ENCODE measurements at places on chromosomes 2 and 18. TPM values are rescaled to one million over a fixed set of nuclear protein-coding genes. Genes with fewer than 3 reads are reported as not detected.

The UGT1A8 gene
- not detected for total RNA-seq

The ASIC4 gene
- 0.54 TPM for total RNA-seq

The KIAA2012 gene
- total RNA-seq: 0.62 TPM

The MOGAT1 gene
- total RNA-seq: not detected

GRCh38 chr18:44452346-44452745 is 228.3 kb upstream of the SETBP1 start:
- no peak for DNase-seq

The C18orf54 gene
- 31.9 TPM for total RNA-seq

DNA sequence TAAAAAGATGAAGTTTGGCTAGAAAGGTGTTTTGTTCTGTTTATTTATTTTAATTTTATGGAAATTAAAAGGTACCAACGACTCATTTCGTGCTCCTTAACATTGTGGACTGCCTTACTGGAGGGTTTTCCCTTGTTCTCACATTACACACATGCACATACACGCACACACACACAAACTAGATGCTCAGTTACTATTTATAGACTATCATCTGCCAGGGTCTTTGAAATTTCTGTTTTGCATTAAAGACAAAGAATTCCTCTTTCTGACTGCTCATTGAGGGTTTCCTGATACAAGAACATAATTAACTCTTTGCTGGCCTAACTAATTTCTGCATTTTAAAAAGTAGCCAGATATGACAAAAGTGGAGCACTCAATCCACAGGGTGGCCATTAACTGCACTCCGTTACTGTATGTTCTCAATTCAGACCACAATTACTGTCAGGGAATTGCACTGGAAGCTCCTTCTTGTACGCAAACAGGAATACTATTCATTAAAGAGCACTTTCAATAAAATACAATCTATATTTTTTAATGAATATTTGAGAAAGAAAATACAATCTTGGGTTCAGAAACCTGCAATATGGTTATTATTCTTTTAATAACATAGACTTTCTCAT is 366.9 kb upstream of the GALNT5 start:
- no peak for DNase-seq

DNA sequence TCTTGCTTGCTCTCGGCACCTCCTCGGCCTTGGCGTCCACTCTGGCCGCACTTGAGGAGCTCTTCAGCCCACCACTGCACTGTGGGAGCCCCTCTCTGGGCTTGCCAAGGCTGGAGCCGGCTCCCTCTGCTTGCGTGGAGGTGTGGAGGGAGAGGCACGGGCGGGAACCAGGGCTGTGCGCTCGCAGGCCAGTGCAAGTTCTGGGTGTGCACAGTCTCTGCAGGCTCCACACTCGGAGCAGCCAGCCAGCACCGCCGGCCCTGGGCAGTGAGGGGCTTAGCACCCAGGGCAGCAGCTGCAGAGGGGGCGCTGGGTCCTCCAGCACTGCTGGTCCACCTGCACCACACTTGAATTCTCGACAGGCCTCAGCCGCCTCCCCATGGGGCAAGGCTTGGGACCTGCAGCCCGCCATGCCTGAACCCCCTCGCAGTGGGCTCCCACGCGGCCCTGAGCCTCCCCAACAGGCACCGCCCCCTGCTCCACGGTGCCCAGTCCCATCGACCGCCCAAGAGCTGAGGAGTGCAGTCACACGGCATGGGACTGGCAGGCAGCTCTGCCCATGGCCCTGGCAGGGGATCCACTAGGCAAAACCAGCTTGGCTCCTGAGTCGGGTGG is 411.2 kb upstream of the CHAC2 start:
- peak; percentile 49 for DNase-seq

DNA sequence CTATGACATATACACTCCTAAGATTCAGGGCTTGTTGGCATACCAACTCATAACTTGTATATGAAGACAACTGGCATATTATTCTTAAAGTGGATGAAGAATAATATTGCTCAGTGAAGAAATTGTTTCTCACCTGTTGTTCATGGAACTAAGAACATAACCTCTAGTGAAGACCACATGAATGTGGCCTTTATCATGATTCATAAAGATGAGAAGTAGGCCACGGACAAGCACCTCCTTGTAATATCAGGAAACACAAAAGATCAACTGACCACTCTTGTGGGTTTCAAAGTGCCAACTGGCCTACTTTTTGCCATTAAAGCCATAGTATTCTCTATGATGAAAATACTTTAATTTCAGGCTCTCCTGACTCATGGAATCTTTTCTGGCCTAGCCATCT is 407.4 kb downstream of the GRB14 start:
- no peak for DNase-seq

DNA sequence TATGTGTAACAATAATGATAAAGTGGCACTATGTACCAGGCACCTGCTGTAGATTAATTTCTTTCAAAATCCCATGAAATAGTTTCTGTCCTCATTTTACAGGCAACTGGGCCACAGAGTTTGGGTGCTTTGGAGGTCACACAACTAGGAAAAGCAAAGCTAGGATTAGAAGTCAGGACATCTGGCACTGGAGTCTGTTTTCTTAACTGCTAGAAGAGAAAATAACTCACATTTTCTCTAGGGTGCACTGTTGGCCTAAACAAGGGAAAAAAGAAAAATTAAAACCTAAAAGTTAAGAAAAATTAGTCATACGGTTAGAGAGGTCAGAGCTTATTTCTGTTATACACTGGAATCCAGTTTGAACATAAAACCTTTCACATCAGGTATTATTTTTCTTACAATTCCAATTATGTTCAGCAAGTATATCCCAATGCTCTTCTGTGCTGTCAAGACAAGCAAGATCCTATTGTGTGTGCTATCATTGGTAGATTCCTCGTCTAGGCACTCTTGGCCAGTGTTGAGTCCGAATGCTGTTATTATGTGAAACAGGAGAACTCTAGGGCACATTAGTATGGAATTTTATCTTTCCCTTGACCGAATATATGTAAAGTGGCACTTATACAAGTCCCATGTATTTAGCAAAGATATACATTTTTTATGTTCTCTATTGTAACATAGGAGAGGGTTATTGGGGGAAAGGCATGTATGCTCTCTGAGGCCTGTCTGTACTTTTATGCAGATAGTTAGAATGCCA is 1.5 kb upstream of the OSGEPL1 start:
- DNase-seq: no peak

GRCh38 chr2:135839713-135840112 is 2.7 kb upstream of the LCT start:
- no peak for DNase-seq

DNA sequence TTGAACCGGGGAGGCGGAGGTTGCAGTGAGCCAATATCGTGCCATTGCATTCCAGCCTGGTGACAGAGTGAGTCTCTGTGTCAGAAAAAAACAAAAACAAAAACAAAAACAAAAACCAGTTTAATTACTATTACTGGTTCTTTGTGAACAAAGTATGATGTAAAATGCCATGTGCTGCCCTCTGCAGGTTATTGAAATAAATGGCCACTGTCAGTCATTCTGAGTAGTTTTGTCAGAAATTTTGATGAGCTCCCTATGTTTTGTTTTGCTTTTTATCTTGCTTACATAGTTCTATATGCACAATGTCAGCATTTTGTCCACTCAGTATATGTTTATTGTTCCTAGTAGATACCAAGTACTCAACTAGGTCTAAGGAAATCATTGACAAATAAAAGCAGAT is 423.6 kb upstream of the CHST9 start:
- DNase-seq: no peak

The PAIP2B gene
- 33.9 TPM for total RNA-seq

GRCh38 chr2:10057231-10058107 is 14.1 kb downstream of the KLF11 start:
- peak; percentile 98 for DNase-seq

DNA sequence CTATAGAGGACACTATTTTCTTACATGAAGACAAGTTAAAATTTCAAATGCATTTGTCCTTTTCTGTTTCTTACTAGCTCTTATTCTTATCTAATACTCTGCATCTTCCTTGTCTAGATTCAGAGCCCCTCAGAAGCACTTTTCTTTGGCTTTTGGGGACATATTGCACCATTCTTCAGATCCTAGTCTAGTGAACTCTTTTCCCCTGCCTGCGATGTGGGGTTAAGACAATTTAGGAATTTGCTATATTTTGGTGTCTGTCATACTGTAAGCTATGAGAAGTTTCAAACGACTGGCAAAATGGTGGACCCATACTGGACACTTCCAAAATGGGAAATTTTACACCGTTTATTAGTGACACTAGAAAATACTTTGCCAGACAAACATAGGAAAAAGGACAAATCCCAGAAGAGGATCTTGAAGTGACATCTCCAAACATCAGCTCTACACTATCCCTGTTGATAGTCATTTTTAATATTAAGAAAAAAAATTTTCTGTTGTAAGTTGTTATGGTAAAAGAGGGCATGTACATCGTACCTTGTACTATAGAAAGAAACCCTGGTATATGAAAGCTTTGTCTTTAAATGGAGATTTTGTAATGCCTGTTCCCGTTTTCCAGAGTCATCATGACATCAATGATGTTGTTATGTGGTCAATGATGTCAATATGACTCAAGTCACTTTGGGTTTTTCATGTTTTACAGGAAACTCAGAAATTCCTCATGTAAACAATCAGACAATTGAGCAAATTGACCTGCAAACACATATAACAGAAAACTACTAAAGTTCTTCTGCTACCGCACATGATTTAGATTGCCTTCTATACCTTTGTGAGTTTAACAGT is 4.4 kb upstream of the KYNU start:
- DNase-seq: no peak

The STAT4 gene
- total RNA-seq: 8.4 TPM

DNA sequence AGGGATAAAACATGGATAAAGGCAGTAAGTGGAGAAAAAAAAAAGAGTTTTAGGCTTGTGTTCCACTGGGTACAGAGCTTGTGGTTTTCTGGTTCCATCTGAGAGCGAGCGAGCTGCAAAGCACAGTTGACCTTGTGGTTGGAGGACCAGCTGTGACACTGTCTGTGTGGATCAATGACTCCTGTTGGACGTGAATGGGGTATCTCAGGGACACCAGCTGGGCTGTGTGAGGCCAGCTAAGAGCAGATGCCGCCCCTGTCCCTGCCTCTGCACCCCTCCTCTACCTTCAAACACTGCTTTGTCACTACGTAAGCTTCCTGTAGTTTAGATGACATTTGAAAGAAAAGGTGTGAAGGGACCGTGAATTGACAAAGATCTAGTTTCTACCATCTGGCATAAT is 67.8 kb downstream of the QPCT start:
- peak; percentile 66 for DNase-seq

- no peak for DNase-seq
These were observed 114.4 kb downstream of the SMAD7 start for GRCh38 chr18:48836231-48836805.

The FTCDNL1 gene
- total RNA-seq: 2.0 TPM

- DNase-seq: no peak
These were observed 45.2 kb downstream of the ACVR1 start for GRCh38 chr2:157830696-157831570.

DNA sequence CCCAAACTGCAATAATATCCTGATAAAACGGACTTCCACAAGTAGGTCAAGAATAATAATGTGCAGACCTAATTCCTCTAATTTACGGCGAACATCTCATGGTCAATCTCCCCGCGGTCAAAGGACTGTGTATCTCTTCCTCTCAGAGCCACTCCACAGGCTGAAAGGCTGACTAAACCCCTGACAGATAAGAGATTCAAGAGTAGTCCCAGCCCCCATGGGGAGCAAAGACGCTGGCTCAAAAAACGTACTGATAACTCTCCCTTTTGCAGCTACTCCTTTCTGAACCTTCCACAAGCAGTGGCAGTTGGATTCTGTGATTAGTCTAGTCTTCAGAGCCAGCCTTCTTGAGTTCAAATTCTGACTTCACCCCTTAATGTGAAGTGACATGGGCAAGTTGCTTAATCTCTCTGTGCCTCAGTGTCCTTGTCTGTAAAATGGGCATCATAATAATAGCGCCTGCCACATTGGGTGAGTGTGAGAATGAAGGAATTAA is 19.7 kb upstream of the IL18R1 start:
- peak; percentile 56 for DNase-seq

GRCh38 chr2:157258520-157259326 is 1.2 kb downstream of the GALNT5 start:
- DNase-seq: peak; percentile 49

- DNase-seq: no peak
These were observed 1.7 kb downstream of the TMBIM1 start for GRCh38 chr2:218290316-218291261.

- no peak for DNase-seq
These were observed 373.2 kb downstream of the SLC4A3 start for GRCh38 chr2:220000586-220000985.

- no peak for DNase-seq
These were observed 12.8 kb upstream of the TBC1D8 start for GRCh38 chr2:101164021-101164420.

DNA sequence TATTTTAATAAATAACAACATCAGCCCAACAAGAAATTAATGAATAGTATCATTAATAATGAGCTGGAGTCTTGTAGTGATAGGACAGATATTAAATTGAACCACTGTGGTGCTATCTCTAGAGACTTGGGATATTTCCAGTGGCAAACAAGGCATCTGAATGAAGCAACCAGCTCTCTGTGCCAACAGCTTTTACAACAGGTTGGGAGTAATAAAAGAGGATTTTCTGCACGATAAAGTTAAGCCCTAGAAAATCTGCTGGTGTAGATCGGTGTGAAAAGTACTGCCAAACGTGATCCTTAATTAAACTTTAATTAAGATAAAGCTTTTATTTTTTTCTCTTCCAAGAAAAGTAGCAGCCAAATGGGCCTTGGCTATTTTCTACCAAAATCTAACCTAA is 385.5 kb downstream of the NR4A2 start:
- DNase-seq: no peak

- DNase-seq: no peak
These were observed 518.9 kb upstream of the RAB6C start for GRCh38 chr2:129460299-129461198.

GRCh38 chr2:136362676-136363390 is 244.9 kb upstream of the CXCR4 start:
- no peak for DNase-seq

DNA sequence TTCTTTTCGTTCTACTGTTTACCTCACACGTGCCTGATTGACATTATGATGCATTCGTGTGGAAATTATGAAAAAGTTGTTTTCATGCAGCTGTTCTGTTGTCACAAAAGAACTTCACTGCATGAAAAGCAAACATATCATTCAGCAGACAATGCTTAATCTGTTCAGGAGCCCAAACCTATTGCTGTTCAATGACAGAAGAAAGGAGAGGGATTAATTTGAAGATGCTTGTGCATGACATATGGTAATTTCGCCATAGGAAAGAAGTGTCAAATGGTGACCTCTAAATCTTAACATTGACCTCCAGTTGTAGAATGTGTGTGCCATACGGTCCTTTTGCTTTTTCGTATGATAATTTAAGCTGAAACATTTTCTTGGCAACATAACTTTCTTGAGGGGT is 124.5 kb downstream of the WDR7 start:
- DNase-seq: no peak
